Non-pigmented ciliary epithelial cell (primary cell): ENCODE measurements at places on chromosomes 7 and 10.

GRCh38 chr7:32158076-32158475 lies 87.9 kb upstream of the PDE1C start:
- DNase-seq = no peak

- DNase-seq = no peak
Observed at GRCh38 chr10:114077815-114078219, 34.2 kb downstream of the ADRB1 start.

DNA sequence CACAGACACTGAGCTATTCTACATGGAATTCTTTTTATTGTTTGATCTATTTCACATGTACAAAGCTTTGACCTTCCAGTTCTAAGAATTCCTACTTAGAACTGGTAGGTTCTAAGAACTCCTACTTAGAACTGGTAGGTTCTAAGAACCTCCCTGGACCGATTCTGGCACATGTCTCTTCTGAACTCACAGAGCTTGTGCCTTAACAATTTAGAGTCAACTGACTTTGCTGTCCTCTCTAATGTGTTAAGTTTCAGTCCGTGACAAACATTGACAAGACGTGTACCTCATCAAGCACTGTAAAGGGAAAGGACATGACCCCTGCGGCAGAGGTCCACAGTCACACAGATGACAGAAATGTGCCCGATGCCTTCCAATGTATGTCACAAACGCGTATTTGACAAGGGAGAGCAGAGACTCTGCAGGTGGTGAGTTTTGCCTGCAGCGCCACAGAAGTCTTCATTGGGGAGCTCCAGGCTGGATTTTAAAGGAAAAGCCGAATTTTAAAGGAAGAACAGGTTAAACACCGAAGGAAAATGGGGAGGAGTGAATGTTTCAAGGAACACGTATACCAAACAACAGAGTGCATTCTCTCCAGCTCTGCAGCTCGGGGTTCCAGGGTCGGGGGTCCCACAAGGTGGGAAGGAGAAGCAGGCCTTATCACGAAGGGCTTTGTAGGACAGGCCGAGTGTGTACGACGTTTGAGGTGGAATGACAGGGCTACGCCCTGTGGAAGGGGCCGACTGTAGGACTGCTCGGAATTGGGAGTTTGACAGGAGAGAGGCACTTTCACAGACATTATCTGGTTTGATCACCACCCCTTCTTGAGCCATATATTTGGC lies 161.1 kb upstream of the KLF14 start:
- no peak for DNase-seq

DNA sequence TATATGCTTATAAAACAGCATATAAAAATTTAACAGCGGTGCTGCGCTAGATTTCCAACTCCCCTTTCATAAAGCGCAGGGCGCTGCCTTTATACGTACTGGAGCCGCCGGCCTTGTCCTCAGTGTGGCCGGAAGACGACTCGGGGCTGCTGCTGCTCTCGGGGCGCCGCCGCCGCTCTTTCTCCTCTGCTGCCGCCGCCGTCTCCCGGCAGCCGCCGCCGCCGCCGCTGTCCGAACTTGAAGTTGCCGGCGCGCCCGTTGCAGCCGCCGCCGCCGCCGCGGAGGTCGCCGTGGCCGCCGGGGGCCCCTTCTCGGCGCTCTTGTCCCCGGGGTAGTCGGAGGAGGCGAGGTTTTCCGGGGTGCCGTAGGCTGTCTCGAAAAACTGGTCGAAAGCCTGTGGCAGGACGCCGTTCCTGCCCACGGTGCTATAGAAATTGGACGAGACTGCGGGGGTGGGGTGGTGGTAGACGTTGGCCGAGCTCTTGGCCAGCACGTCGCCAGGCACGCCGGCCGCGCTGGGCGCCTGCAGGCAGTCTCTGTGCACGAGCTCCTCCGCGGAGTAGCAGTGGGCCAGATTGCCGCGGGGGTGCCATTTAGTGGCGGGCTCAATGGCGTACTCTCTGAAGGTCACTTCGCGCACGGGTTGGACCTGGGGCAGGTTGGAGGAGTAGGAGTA lies 557 bp downstream of the HOXA11 start:
- DNase-seq = no peak

DNA sequence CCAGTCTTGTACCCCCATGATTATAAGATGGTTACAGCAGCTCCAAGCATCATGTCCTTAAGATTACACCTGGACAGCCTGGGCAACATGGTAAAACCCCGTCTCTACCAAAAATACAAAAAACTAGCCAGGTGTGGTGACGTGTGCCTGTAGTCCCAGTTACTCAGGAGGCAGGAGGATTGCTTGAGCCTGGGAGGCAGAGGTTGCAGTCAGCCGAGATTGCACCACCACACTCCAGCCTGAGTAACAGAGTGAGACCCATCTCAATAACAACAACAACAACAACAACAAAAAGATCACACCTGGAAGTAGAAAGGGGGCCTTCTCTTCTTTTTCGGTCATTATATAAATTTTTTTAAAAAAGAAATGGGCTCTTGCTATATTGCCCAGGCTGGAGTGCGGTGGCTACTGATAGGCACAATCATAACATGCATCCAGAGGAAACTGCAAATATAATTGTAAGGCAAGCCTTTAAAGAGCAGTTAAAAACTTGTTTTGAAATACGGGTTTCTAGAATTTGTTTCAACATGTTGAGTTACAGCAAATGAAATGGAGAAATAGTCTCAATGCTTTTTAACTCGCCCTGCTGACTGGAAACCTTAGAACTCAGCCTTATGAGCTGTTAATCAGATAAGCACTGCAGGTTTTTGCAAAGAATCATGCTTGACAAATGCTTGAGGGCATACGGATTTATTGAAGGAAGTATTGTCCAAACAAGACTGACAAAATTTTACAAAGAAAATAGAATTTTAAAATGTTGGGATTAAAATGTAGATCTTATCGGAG lies 4.7 kb upstream of the ENTPD7 start:
- DNase-seq = no peak

DNA sequence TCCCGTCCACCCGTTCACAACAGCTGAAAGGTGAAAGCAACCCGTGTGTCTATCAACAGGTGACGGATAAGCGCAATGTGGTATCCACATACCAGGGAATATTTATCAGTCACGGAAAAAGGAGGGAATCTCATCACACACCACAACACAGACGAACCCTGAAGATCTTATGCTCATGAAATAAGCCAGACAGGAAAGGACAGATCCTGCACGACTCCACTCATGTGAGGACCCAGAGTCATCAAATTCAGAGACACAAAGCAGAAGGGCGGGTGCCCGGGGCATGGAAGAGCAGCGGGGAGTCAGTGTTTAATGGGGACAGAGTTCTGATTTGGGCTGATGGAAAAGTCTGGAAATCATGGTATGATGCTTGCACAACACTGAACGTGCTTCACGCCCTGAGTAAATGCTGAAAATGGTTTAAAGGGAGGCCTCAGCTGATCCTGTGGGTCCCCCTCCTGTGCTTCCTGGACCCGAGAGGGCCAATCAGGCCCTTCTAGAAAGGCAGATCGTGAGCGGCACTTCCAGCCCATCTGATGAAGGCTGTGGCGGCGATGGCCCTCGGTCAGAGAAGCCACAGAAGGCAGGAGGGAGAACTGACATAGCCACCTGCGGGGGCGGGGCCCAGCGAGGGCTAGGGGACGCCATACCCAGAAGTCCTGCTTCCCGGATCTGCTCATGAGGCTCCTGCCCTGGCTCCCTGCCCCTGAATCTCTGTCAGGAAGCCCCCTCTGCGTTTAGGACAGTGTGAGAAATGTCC lies 19.1 kb downstream of the WDR86 start:
- no peak for DNase-seq

DNA sequence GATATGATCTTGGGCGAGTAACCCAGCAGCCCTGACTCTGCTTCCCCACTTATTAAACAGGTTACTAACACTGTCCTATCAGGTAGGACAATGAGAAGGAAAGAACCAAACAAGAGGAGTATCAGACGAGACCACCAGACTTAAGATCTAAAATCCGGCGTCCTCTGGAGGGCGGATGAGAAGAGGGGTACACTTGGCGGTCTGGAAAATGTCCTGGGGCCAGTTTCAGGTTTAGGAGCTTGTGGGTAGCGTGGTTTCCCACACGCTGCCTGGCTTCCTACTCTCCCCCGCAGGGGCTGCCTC lies 635 bp downstream of the ZNF32 start:
- DNase-seq = no peak

DNA sequence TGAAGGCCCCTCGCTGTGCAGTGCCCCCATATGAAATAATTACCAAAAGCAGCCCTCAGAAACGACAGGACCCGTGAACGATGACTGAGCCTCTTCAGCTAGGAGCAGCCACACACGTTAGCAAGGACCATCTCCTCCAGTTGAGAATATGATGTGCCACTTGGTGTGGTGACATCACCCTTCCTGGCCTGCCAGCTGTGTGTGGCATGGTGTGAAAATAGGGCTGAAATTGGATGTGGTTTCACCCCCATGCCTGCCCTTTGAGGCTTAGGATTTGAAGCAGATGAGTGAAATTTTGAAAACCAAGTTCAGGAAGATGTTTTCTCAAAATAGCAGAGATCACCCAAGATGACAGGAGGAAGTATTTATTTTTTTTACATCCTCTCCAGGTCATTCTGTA lies 49.1 kb upstream of the BTBD16 start:
- DNase-seq = no peak

GRCh38 chr10:115335366-115335765 lies 242.2 kb downstream of the ATRNL1 start:
- DNase-seq = no peak

DNA sequence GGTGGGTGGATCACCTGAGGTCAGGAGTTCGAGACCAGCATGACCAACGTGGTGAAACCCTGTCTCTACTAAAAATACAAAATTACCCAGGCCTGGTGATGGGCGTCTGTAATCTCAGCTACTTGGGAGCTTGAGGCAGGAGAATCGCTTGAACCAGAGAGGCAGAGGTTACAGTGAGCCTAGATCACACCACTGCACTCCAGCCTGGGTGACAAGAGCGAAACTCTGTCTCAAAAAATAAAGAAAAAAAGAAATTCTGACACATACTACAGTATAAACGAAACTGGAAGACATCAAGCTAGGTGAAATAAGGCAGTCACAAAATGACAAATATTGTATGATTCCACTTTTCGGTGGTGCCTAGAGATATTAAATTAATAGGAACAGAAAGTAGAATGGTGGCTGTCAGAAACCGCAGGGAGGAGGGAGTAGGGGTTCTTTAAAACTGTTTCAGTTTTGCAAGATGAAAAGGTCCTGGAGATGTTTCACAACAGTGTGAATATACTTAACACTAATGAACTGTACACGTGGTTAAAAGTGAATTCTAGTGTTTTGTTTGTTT lies 23.2 kb downstream of the PILRA start:
- no peak for DNase-seq

GRCh38 chr7:90629297-90629918 lies 33.3 kb downstream of the CDK14 start:
- no peak for DNase-seq

- DNase-seq = no peak
Observed at GRCh38 chr7:108603656-108604306, 34.1 kb downstream of the DNAJB9 start.
